ENCODE measurements at places on chromosomes 5 and 9.

- DNase-seq = no peak
These were observed 122.5 kb downstream of the MCTP1 start for GRCh38 chr5:95162231-95162992.

DNA sequence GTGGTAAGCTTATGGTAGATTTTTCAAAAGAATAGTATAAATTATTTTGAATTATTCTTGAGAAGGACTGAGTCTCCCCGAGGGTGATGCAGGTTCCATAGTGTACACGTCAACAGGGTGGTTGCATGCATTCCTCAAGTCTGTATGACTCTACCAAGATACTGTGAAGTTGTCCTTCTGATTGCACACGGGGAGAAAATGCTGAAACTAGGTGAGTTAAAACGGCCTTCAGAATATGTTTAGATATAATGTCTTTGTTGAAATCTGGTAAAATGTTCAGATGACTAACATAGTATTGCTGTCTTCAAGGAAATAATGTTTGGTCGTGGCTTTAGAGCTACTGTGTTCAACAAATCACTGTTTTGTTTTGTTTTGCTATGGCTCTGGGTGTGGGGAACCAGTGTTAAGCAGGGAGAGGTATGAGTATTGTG lies 22.4 kb upstream of the TNFAIP8 start:
- no peak for DNase-seq

DNA sequence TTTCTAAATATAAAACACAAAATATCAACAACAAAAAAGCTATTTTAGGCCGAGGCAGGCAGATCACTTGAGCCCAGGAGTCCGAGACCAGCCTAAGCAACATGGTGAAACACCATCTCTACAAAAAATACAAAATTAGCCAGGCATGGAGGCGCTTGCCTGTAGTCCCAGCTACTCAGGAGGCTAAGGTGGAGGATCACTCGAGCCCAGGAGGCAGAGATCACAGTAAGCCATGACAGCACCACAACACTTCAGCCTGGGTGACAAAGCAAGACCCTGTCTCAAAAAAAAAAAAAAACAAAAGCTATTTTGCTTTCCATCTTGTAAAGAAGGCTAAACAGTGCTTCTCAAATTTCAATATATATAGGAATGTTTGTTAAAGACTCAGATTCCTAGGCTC lies 11.3 kb downstream of the C5orf15 start:
- no peak for DNase-seq

- DNase-seq = no peak
These were observed 475.8 kb downstream of the SPOCK1 start for GRCh38 chr5:137023371-137023770.

Measured in stimulated activated CD4-positive, alpha-beta T cell treated with anti-CD3 and anti-CD28 coated beads, Interleukin-12 subunit alpha, Interleukin-12 subunit beta, amount 100 ng/mL, for 4 hours (primary cell).